ENCODE measurements at places on chromosomes 1 and 21.

GRCh38 chr1:110133436-110133835 lies 16.9 kb upstream of the SLC6A17 start:
- no peak for DNase-seq

DNA sequence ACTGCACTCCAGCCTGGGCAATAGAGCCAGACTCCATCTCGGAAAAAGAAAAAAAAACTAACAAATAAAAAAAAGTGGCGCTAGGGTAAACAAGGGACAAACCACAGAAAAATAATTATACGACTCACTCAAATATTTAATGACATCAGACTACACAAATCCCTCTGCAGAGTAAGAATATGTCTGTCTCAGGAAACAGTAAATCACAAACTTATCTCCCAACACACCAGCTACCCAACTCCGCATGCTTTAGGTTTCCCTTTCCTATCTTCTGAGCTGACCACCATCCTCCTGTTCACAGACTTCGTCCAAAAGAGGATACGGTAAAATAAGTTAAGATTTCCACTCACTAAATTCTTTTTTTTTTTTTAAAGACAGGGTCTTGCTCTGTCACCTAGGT lies 16.2 kb downstream of the WDR47 start:
- DNase-seq: no peak

DNA sequence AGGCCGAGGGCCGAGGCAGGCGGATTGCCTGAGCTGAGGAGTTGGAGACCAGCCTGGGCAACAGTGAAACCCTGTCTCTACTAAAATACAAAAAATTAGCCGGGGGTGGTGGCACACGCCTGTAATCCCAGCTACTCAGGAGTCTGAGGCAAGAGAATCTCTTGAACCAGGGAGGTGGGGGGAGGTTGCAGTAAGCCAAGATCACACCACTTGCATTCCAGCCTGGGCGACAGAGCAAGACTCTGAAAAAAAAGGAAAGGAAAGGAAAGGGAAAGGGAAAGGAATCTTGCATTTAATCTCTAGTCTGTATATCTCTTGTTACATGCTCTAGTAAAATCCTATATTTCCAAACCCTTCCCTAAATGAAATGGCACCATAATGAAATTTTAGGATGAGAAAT lies 328.3 kb upstream of the ADGRL2 start:
- DNase-seq: no peak

DNA sequence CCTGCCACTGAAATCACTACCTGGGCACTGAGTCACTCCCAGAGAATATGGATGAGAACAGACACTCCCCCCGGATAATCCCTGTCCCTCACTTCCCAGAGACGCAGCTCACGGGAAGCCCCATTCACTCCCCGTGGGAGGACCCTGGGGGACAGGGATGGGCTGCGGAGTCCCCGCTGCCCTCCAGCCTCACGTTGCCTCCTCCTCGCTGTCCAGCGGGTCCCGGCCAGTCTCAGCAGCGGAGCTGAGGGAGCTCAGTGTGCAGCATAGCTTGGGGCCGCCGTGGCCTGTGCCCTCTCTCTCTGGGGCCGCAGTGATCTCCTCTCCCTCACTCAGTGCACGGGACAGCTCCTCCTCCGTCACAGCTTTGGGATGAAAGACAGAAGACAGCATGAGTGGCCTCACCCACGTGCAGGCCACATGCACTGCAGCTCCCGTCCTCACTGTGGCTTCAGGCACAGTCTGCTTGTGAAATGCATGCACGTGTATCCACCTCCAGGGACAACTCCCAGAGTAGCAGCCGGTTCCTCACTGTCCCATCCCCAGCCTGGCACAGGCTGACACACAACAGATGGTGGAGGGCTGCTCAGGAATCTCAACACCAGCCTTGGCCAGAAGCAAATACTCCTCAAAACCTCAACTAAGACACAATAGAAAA lies 7.4 kb downstream of the CFAP410 start:
- no peak for DNase-seq

- DNase-seq: no peak
These were observed 16.3 kb upstream of the L1TD1 start for GRCh38 chr1:62178372-62178771.

- no peak for DNase-seq
These were observed 22.0 kb downstream of the COA6 start for GRCh38 chr1:234395297-234395696.

- no peak for DNase-seq
These were observed 36.1 kb upstream of the SLC25A33 start for GRCh38 chr1:9503001-9503675.

DNA sequence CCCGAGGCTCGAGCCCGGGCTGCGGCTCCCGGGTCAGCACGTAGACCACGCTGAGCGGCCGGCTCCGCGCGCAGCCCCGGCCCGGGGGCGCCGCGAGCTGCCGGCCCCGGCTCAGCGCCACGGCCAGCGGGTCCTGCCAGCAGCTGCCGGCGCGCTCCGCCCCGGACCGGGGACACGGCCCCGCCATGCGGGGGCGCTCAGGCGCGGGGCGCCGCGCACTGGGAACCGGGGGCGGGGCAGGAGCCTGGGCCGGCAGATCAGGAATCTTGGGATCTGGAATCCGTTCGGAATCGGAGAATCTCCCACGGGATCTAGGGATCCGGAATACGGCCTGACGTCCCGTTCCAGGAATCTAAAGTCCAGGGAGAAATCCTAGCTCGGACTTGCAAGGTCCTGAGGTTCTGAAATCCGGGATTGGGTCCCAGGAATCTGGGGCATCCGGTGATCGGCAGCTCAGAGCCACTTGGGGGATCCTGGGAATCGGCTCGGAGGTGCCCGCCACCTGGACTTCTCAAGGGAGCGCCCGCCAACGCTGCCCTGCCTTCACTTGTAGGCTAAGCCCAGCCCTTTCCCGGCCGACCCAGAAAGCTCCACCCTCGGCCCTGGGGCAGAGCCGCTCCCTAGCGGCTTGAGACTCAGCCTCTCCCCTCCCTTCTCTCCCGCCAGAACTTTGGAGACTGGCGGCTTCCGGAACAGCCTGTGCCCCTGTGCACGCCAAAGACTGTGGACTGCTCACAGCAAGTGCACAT lies at the start of gene MAP3K6:
Gene MAP3K6 (minus strand): TSS at position 551 of the 749 bp plus-strand sequence. CDS start 364 bp downstream, at position 187.
- no peak for DNase-seq

DNA sequence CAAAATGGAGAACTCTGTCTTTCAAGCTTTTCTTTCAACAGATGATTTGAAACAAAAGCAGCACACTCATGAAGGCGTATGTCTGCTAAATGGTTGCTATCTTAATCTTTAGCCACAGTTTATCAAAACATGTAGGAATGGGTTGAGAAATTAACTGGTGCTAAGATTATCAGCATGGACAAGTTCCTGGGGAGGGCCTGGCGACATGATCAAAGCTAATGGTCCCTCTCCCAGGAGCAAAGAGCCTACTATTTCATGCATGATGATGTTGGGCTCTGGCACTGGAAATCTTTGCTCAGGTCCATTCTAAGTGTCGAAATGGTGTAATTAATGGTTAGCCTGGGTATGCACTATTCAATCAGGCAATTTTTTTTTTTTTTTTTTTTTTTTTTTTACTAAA lies 91.7 kb downstream of the SLC45A1 start:
- DNase-seq: no peak

DNA sequence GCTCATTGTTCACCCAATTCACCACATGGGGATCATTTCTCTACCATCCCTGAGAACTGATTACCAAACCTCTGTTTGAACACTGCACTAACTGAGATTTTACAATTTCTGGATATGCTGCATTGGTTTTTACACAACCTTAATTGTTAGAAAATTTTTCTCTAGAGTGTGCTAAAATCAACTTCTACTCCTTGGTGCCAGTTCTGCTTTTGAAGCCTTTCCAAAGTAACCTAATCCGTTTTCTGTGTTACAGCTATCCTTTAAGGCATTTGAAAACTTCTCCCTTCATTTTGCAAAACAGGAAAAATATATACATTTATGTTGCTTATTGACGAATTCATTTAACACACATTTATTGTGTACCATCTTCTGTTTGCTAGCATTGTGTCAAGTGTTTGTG lies 23.7 kb downstream of the SMAP2 start:
- DNase-seq: no peak

DNA sequence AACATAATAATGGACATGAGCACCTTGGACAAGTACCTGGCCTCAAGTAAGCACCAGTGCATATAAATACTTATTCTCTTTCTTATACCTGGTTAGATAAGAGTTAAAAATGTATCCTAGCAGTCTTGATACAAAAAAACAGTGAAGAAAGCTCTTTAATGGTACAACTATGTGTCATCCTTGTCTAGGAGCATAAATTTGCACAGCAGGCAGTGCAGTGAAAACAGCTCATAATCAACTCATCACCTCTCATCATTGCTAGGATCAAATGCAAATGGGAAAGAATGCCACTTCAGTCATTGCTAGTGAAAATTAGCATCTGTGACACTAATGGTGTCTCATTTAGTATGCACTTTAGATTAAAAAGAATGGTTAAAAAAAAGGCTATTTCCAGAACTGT lies 7.6 kb downstream of the SAMSN1 start:
- no peak for DNase-seq

DNA sequence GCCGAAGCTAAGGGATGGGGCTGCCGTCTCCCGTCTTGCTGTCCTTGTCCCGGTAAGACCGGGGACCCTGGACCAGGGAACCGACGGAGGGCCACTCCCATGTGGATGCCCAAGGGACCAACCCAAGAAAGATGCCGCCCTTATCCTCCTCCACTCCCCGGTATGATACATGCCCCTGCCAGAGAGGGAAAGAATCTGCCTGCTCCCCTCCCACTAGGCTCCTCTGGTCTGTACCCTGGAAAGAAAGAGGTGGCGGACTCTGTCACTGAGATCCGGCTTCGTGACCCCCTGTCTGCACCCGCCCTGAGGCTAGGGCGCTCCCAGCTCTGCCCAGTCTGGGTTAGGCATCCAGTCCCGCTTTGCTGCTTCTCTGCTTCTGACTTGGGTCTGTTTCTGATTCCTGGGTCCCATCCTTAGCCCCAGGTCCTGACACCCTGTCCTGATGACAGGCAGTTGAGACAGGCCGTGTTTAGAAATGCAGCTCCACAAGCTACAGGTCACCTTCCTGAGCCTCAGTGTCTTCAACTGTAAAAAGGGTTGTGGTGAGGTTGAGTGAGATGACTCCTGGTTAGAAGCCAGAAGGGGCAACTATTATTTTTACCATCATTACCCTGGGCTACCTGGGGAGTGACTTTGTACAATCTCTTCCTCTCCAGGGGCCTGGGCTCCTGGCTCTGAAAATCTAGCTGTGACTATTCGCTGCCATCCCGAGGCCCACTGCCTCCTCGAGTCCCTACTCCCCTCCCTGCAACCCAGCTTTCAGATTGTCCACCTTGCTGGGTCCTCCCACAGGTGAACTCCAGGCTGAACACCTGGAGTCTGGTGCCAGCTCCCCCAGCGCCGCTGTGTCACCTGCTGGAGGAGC lies 3.7 kb downstream of the MATN1 start:
- DNase-seq: no peak

DNA sequence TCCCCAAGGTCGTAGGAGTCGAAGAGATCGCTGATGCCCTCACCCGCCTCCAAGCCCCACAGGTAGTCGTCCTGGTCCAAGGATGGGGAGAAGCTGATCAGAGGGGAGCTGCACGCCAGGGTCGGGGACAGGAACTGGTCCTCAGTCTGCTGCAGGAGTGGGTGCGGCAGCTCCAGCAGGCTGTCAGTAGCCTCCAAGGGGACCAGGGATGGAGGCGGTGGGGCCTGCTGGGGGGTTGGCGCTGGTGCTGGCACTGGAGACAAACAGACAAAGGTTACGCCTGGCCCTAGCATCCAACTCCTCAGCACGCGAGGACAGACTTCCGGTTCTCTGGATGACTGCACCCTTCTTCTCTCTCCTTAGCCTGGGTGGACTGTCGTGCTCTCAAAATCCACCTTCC lies 21.1 kb downstream of the E2F2 start:
- DNase-seq: no peak

DNA sequence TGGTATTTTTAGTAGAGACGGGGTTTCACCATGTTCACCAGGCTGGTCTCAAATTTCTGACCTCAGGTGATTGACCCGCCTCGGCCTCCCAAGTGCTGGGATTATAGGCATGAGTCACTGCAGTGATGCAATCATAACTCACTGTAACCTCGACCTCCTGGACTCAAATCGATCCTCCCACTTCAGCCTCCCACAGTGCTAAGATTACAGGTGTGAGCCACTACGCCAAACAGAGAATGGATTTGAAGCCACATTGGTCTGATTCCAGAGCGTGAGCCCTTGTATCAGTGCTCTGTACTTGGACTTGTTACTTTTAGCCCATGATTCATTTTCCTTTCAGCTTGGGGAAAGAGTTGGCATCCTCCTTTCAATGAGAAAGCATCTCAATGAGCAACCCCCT lies 14.9 kb upstream of the ZNF683 start:
- no peak for DNase-seq

DNA sequence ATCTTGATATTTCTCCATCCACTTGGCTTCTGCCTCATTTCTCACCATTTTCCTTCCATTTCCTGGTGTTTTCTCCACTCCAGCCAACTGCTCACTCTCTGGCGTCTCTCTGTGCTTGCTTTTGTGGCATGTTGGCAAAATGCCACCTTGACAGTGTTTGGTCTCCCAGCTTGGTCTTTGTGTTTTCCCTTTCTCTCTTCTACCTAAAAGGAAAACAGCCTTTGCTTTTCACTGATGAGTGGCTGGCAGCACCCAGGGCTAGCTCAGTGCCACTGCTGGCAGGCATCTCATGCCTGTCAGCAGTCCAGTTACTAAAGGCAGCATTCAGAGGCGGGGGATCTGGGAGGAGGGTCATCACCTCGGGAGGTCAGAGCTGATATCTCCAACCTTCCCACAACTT lies 55.3 kb upstream of the DSCAM start:
- DNase-seq: no peak

- no peak for DNase-seq
These were observed 30.6 kb upstream of the BMP8B start for GRCh38 chr1:39819091-39819812.

- no peak for DNase-seq
These were observed 20.0 kb upstream of the PDZK1IP1 start for GRCh38 chr1:47209725-47210325.

GRCh38 chr1:193185901-193186731 lies at the start of gene B3GALT2:
Gene B3GALT2, minus strand, starts transcription at chr1:193186613. Its CDS starts 5,051 bp downstream, at chr1:193181562.
- no peak for DNase-seq

DNA sequence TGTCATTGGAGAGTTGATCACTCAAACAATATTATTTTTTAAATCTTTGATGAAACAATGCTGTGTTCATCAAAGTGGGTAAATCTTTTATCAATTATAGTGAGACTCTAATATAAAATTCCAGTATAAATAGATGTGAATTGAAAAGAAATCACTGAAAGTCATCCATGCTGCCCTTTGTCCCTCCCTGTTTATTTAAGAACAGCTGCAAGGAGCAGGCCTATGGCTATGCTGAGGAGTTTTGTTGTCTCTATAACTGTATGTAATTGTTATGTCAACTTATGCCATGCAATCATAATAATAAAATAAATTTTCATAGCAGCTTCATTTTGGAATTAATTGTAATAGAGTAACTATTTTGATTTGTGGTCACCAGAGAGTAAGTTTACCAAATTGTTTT lies 1272.4 kb upstream of the ADGRL4 start:
- DNase-seq: no peak

GRCh38 chr1:91499904-91500755 lies 521 bp upstream of the CDC7 start:
- DNase-seq: no peak
